ENCODE measurements at places on chromosomes 2 and 18.

- DNase-seq, result no peak
These were observed 5.8 kb upstream of the MARCHF7 start for GRCh38 chr2:159706385-159706980.

- DNase-seq, result no peak
These were observed 55.8 kb downstream of the ICA1L start for GRCh38 chr2:202815548-202816360.

DNA sequence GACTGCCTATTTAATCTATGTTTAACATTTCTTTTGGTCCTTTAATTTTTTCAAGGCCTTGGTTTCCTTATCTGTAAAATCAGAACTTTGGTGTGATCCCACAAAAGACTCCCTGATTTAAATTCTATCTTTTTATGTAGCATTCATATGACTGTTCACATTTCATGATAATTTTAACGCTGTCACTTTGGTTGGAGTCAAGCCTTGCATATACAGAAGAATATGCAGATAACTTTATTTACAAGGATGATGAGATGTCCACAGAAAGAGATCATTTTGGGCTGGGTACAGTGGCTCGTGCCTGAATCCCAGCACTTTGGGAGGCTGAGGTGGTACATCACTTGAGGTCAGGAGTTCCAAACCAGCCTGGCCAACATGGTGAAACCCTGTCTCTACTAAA is 38.4 kb upstream of the SOS1 start:
- no peak for DNase-seq

DNA sequence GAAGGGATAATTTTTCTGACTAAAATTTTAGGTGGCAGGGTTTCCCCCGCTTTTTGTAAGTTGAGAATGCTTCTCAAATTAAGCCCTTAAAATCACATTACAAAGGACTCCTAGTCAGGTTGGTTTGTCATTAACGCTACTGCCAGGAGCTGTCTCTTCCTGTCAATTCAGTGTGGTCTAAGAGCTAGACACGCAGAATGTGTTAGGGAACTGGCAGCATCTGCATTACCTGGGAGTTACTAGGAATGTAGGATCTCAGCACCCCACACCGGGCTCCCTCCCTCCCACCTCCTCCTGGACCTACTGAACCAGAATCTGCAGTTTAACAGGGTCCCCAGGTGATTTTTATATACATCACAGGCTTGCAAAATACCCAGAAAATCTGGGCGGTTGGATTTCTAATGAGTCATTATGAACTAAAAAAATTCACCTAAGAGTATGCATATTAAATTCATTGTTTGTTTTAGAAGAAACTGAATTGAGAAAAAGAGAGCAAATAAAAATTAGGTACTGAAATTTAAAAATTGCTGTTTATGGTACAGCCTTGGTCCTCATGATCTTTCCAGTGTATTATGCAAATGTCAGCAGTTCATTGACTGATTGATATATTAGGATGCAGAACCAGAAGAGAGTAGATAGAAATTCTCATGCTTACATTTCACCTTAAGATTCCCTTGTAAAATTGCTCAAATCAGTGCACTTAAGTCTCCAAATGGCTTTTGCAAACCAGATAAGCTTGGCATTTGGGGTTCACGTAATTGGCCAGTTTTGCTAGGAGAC is 130.9 kb upstream of the ITGA6 start:
- no peak for DNase-seq

DNA sequence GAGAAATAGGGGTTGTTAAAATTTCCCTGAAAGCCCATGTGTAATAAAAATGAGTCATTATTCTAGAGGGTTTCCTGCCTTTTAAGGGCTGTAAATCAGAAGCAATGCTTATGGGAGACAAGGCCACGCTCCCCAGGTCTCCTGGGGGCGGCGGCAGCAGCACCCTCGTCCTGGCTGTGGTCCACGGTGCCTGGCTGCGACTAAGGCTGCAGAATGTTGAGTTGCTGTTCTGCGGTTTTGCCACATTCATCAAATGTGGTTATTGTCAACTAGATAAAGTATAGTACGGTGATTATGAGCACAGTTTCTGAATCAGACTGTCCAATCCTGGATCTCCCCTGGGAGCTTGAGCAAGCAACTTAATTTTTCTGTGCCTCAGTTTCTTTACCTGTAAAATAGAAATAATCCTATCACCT is 11.9 kb upstream of the AGFG1 start:
- DNase-seq, result no peak

DNA sequence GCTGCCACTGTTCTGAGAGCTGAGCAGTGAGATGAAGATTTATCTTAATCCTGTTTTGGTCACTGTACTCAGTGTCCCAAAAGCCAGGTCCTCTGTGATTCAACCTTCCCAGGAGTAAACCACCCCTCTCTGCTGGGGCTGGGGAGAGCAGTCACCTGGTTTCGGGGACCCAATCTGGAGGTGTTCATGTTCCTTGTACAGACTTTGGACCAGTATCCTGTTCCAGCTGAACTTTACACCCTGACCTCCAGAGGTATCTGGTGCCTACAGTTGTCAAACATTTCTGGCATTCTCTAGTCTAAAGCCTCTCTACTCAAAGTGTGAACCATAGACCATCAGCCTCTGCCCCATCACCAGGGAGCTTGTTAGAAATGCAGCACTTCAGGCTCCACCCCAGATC is 22.1 kb downstream of the CERS6 start:
- DNase-seq, result no peak

GRCh38 chr2:205771666-205772065 is 89.4 kb downstream of the NRP2 start:
- DNase-seq, result no peak

GRCh38 chr18:59033359-59033758 is 106.3 kb upstream of the SEC11C start:
- DNase-seq, result no peak

DNA sequence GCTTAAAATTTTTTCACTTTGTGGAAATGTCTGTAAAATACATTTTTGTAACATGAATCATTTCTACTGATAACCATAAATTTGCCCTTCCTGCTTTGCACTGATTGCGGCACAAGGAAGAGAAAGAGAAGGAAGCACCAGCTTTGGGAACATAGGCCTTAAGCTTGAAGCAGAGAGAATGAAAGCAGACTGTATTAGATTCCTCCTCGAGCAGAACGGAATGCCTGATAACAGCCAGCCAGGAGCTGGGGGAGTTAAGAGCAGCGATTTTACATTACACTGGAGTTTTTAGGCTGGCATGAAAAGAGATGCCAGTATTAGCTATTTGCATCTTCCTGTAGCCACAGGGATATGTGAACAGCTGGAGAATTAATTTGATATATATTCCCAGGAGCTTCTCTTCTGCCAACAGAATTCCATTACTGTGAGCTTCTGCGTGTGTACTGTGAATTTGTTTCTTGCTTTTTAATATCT is 33.5 kb downstream of the CRIM1 start:
- DNase-seq, result no peak

DNA sequence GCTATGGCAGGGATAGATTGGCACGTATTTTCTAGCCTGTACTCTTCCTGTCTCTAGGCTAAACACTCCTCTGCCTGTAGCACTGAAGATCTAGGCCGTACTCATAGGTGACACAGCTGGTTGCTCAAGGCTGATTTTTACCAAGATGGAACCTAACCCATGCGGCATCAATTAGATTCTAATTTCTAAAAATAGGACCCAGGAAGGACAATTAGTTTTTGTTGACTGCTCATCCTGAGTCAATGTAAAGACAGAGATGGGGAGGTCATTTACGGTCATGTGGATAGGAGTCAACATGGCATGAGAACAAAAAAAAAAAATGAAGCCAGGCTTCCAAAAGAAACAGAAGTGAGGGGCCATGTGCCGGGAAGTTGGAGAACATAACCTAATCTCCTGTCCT is 360.7 kb upstream of the ETAA1 start:
- no peak for DNase-seq

GRCh38 chr2:2834105-2834504 is 503.0 kb upstream of the MYT1L start:
- no peak for DNase-seq

DNA sequence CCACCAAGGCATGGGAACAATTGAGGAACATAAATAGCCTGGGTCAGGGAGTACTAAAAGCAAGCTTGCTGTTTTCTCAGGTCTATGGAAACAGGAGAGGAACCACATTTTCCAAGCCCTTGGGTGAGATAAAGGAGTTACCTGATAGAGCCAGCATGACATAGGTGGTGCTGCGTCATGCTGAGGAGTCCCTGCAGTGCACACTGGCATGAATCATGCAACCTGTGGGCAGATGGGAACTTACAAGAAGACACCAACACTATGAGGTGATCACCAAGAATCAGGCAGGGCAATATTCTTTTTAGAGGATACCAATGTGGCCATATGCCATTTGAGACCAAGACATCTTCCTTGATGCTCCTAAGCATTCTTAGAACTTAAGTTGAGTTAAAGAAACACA is 531.8 kb downstream of the ZEB2 start:
- DNase-seq, result no peak

DNA sequence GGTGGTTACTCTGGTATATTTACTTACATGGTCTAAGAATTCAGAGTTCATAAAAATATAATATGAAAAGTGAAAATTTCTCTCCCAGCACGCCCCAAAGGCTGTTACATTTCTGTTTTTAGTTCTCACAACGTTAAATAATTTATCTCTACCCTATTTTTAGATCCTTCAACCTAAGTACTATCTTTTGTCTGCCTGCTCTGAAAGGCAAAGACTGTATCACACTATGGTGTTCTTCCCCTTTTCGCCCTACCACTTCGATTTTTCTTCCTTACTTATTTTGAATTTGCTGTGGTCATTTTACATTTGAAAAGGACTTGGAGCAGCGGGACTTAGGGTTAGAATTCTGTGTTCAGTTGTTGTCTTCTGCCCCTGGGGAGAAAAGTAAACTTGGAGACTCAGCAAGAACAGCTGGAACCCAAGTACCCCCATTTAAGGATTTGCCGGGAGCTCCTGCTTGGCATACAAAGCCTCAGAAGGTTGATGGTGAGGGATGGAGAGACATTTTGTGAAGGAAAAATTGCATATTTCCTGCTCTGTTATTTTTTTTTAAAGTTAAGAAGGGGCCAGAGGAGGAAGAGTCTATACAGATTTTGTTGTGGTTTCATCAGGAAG is 19.0 kb downstream of the ADAM23 start:
- no peak for DNase-seq

- no peak for DNase-seq
These were observed 323.2 kb downstream of the CYP26B1 start for GRCh38 chr2:71824436-71824835.

GRCh38 chr18:11284811-11285210 is 135.4 kb upstream of the PIEZO2 start:
- DNase-seq, result no peak

- no peak for DNase-seq
These were observed 709 bp downstream of the UGP2 start for GRCh38 chr2:63842149-63843061.

DNA sequence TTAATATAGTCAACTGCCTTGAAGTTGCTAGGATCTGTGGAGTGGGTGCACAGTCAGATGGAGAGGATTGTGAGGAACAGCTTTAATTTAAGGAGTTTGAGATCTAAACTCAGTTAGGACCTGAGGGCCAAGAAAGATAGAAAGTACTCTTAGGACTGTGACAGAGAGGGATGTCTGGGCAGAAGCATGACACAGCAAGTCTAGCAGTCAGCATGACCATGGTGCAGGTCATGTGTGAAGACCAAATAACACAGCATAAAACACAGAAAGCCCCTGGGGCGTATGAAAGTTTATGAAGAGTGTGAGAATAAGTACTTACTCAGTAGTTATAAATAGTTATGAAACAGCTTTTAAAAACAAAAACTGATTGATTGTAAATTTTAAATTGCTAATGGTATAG is 107.2 kb downstream of the GALNT1 start:
- DNase-seq, result no peak

- DNase-seq, result no peak
These were observed 6.1 kb upstream of the SOX11 start for GRCh38 chr2:5686068-5686467.

- no peak for DNase-seq
These were observed 181.5 kb upstream of the ZFP36L2 start for GRCh38 chr2:43407935-43408334.

- DNase-seq, result no peak
These were observed 6.8 kb downstream of the WDPCP start for GRCh38 chr2:63581298-63581961.

DNA sequence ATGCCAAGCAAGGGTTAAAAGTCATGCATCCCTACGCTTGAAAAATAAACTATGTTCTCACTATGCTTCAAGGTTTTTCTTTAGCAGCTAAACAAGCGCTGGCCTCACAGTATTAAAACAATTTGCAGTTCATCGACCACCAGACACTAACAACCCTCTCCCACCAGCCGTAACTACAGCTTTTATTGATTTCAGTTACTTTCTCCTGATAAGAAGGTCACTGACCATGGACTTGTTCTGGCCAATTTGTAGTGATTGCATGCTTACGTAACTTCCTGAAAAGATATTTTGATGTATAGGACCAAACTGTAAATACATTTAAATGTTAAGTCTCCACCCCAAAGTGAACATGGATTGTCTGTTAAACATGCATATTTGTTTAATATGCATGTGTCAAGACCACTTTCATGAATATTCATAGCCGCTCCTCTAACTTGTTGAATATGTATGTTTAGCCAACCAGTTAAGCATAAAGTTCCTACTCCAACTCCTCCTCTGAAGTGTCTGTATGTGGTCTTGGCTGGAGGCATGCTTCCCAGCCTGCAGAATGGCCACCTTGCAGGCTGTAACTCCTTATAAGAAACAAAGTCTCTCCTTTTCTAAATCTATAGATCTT is 1.7 kb upstream of the THOC1 start:
- no peak for DNase-seq

DNA sequence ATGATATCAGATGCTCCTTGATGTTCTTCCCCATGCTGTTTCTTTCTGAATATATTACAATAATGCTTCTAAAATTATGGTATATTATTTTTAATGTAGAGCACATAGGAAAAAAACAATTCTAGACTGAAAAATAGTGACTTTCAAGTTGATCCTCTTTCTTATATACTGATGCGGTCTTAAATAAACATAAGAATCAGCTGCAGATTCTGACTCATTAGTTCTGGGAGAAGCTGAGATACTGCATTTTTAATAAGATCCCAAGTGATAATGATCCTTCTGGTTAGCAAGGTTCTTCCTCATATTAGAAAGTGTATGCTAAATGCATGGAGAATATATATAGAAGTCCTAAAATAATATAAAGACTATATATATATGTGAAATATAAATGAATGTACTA is 124.9 kb downstream of the XIRP2 start:
- DNase-seq, result no peak

- no peak for DNase-seq
These were observed 2.5 kb downstream of the ARMC9 start for GRCh38 chr2:231200805-231201474.

DNA sequence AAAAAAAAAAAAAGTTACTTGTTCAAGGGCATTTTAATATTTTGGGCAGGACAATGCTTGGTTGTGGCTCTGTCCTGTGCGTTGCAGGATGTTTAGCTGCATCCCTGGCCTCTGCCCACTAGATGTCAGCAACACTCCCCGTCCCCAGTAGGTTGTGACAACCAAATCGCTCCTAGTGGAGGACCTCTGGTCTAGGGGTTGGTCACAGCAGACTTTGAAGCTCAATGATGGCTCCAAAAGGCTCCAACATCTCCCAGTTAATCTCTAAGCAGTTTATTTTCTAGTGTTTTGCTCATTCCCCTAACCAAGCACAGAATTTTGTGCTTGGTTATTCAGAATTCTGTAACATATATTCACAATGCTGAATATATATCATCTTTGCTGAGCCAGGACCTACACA is 67.0 kb downstream of the CHRNA1 start:
- DNase-seq, result no peak
